ENCODE measurements at places on chromosomes 6 and 20.

DNA sequence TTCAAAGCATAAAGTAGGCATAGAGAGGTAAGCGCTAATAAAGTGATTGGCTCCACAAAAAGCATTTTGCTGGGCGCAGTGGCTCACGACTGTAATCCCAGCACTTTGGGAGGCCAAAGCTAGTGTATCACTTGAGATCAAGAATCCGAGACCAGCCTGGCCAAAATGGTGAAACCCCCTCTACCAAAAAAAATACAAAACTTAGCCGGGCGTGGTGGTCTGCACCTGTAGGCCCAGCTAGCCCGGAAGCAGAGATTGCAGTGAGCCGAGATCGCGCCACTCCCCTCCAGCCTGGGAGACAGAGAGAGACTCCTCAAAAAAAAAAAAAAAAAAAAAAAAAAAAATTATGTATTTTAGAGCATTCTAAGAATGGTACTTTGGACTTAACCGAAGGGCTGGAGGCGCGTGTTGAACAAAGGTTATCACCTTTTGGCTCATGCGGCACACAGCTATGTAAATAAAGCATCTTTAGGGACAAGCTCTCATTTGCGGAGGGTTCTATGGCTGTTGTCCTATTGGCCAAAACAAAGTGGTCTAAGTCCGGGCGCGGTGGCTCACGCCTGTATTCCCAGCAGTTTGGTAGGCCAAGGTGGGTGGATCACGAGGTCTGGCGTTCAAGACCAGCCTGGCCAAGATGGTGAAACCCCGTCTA, 17.4 kb downstream of the HFE start:
- DNase-seq = no peak
- H3K4me1 ChIP-seq = peaks cover 20% of the 10 kb centered on the region
- H3K4me3 ChIP-seq = peak overlapping the region; percentile 87
- no peaks in the 10 kb centered on the region for H3K27me3 ChIP-seq

- H3K36me3 ChIP-seq = no peaks in the 10 kb centered on the region
- H3K4me1 ChIP-seq = no peaks in the 10 kb centered on the region
- no peak for DNase-seq
- H3K4me3 ChIP-seq = no peak overlapping the region
- H3K27ac ChIP-seq = no peak overlapping the region
These were observed 124.4 kb downstream of the PTPRT start for GRCh38 chr20:43065299-43065698.

- H3K27ac ChIP-seq = no peak overlapping the region
- peak overlapping the region; percentile 43 for H3K4me3 ChIP-seq
- no peaks in the 10 kb centered on the region for H3K36me3 ChIP-seq
These were observed 4.2 kb downstream of the GPR31 start for GRCh38 chr6:167153521-167153959.

DNA sequence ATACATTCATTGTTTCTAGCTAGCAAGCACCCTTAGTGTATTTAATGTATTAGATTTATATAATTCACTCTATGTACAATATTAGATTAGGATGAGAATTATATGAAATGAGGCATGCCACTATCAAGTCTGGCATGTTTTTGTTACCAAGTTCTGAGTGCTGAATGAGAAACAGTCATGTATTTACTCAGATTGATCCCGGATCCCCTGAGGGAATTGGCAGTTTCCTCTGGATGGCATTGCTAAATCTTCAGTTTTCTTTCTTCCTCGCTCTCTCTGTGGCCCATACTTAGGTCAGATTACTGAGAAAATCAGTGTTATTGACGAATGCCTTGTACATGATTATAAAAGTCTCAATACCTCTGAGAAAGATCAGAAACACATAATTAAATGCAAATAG, 66.6 kb downstream of the CDKAL1 start:
- DNase-seq = no peak
- no peak overlapping the region for H3K4me3 ChIP-seq
- H3K36me3 ChIP-seq = peaks cover 40% of the 10 kb centered on the region
- no peaks in the 10 kb centered on the region for H3K27me3 ChIP-seq
- no peak overlapping the region for H3K27ac ChIP-seq

- no peaks in the 10 kb centered on the region for H3K27me3 ChIP-seq
- no peaks in the 10 kb centered on the region for H3K36me3 ChIP-seq
- H3K4me1 ChIP-seq = peaks cover 61% of the 10 kb centered on the region
- DNase-seq = no peak
- H3K27ac ChIP-seq = peak overlapping the region; percentile 94
- H3K4me3 ChIP-seq = peak overlapping the region; percentile 92
These were observed 748 bp upstream of the ZNF292 start for GRCh38 chr6:87154641-87154992.

- H3K4me1 ChIP-seq = no peaks in the 10 kb centered on the region
- no peak for DNase-seq
- H3K4me3 ChIP-seq = no peak overlapping the region
These were observed 64.0 kb downstream of the TCP11 start for GRCh38 chr6:35076997-35077712.

- peaks cover 6% of the 10 kb centered on the region for H3K27me3 ChIP-seq
- peaks cover 3% of the 10 kb centered on the region for H3K4me1 ChIP-seq
- no peak overlapping the region for H3K27ac ChIP-seq
- H3K4me3 ChIP-seq = no peak overlapping the region
These were observed 88.2 kb downstream of the PLG start for GRCh38 chr6:160790028-160790792.

Data from naive thymus-derived CD8-positive, alpha-beta T cell (primary cell).